ENCODE measurements at places on chromosomes 7 and 10.
A peak's percentile ranks its signal among the peaks of the same experiment; 100 is the strongest.

- DNase-seq, result peak; percentile 48
Measured at GRCh38 chr7:2271273-2272026, 29.4 kb downstream of the NUDT1 start.

GRCh38 chr7:152710153-152710442, 34.2 kb upstream of the XRCC2 start:
- DNase-seq, result no peak

DNA sequence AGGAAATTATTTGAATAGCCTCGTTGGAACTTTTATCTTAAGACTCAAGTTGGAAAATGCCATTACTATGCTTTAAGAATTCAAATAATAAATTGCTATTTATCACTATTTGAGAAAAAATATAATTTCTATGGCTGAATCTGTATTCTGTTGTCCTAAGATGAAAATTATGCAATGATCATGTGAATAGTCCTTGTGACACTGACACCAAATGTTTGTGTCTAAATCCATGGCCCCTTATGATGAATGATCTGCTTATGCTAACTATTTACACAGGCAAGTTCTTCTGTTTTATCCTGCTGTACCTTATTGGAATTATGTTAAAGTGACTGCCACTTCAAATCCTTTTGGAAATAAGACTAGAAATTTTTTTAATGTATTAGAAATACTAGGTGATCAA, 208.7 kb downstream of the DOCK4 start:
- no peak for DNase-seq

- no peak for DNase-seq
Measured at GRCh38 chr7:7427363-7427762, 108.3 kb downstream of the COL28A1 start.

GRCh38 chr7:99033765-99034164, 110.1 kb downstream of the SMURF1 start:
- no peak for DNase-seq

Data from HT-29 (cell line).